ENCODE measurements at places on chromosomes 3 and 15.

GRCh38 chr3:62718011-62718410 is 157.2 kb downstream of the CADPS start:
- no peak for DNase-seq

DNA sequence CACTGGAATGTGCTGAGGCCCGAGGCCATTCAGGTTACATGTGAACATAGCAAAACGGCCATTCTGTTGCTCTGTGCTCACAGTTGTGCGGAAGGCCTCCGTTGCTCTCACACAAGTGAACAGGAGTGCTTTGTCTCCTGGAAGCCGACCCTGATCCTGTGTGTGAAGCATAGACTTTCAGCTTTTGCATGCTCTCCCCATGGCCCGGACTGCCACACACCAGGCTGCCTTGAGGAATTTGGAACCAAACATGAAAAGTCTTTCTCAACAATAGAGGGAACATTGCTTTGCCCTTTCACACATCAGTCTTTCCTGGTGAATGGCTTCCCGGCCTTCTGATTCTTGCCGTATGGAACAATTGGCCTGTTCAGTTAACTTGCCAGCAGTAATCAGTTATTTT is 154.8 kb upstream of the LRIG1 start:
- DNase-seq: no peak

- no peak for DNase-seq
Measured at GRCh38 chr15:49624056-49624455, 3.2 kb downstream of the DTWD1 start.

- no peak for DNase-seq
Measured at GRCh38 chr3:180341516-180341915, 260.4 kb upstream of the TTC14 start.

- peak; percentile 56 for DNase-seq
Measured at GRCh38 chr15:80822676-80823075, 43.5 kb downstream of the CEMIP start.

GRCh38 chr3:192133271-192133670 is 594.1 kb downstream of the FGF12 start:
- DNase-seq: no peak

DNA sequence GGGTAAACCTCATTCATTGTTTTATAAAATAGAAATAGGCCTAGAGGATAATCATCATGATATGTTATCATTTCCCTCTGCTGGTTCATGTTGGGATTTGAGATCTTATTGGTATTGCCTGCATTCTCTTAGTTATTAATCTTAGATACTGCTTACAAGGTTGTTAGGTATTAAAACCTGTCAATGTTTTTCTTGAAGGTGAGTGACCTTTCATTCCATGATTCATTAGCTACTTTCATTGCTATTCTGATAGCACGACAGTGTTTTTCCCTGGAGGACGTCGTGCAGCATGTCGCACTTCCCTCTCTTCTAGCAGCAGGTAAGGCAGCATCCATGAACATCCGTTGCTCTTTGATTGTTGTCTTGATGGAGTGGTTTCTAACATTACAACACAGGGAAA is 17.1 kb downstream of the P2RY12 start:
- no peak for DNase-seq

- no peak for DNase-seq
Measured at GRCh38 chr3:32684029-32684799, 774 bp upstream of the CNOT10 start.

- no peak for DNase-seq
Measured at GRCh38 chr3:58829321-58830000, 162.9 kb upstream of the FAM3D start.

- DNase-seq: no peak
Measured at GRCh38 chr3:140265302-140265701, 330.3 kb downstream of the CLSTN2 start.

- no peak for DNase-seq
Measured at GRCh38 chr15:92102395-92102755, 248.9 kb downstream of the SLCO3A1 start.

DNA sequence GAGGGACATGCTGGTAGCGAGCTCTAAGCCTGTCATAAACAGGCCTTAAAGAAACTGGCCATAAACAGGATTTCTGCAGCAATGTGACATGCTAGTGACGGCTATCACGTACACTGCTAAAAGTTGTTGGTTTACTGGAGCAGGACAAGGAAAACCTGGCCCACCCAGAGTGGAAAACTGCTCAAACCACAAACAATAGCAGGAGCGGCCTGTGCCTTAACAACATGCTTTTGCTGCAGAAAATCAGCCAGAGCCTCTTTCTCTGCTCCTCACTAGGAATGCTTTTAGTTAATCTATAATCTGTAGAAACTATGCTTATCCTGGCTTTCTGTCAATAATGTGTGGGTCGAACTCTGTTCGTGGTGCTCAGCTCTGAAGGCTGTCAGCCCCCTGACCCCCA is 202.9 kb upstream of the UBE3A start:
- no peak for DNase-seq

DNA sequence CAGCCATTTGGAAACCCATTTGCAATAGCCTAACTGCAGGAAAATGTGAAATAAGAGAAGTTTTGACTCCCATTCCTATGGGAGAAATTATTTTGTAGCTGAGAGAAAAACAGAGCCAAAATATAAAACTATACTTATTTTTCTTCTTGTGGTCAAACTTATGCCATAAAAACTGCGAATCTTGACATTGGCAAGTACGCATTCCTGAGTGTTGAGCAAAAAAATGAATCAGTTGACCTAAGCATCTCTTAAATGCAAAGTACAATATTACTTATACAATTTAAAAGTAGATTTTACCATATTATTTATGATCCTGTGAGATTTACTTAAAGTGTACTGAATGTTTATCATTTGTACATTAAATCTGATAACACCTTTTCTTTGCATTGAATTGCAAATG is 50.1 kb upstream of the CMC1 start:
- DNase-seq: no peak

DNA sequence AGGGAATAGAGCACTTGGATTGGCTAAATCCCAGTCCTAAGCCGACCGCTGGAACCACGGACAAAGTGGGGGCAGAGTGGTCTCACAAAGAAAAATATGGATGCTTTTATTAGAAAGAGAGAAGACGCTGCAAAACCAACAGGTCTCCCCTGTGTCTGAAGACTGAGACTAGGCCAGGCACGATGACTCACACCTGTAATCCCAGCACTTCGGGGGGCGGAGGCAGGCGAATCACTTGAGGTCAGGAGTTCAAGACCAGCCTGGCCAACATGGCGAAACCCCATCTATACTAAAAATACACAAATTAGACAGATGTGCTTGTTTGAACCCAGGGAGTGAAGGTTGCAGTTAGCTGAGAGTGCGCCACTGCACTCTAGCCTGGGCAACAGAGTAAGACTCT is 61.8 kb downstream of the ZDHHC19 start:
- DNase-seq: no peak

DNA sequence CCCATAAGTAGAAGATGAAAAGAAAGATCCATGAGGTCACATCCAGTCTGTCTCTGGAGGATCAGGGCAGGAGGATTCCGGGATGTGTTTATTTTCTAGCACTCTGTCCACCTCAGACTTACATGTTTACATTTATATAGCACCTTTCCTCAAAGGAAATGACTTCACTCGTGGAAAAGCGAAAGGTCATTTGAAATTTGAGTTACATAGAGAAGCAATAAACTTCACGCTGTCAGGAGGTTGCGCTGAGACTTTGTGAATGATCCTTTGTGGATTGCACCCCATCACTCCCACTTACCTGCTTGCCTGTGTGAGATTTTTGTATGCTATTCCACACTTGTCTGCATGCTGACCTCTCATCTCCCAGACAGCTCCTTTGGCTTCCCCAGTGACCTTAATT is 540.5 kb downstream of the AGBL1 start:
- no peak for DNase-seq

GRCh38 chr3:105905328-105905727 is 36.5 kb upstream of the CBLB start:
- DNase-seq: no peak

DNA sequence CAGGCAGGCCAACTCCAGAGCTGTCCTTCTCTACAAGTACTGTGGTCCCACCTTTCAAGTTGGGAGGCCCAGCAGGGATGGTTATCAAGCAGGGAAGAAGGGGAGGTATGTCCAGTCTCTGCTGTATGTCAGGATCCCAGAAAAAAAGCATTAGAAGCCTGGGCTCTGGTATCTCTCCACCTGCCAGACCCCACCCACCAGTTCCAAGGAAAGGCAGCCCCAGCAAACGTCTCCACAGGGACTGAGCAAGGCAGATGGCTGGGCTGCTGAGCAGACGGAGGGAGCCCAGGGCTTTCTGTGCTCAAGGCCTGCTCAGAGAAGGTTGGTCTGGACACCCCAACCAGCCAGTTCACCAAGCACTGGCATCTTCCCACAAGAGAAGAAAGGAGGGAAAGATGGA is 287.8 kb downstream of the XXYLT1 start:
- DNase-seq: no peak

DNA sequence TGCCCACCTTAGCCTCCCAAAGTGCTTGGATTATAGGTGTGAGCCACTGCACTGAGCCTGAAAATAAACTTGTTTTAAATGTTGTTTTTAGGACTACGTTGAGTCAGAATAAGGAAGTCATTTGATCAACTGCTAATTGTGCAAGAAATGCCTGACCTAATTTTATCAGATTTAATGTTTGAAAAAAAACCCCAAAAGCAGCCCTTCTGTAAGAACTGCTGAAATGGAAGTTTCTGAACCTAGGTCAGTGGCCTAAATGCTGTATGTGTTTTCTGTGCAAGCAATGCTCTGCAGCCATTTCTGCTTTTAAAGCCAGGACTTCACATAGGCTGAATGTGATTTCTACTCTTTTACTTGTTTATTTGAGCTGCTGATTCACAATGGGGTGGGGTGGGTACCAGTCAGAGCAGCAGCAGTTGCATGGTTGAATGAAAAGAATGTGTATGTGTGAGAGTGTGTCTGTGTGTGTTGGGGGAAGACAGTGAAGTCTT is 6.6 kb downstream of the GPX1 start:
- DNase-seq: no peak

DNA sequence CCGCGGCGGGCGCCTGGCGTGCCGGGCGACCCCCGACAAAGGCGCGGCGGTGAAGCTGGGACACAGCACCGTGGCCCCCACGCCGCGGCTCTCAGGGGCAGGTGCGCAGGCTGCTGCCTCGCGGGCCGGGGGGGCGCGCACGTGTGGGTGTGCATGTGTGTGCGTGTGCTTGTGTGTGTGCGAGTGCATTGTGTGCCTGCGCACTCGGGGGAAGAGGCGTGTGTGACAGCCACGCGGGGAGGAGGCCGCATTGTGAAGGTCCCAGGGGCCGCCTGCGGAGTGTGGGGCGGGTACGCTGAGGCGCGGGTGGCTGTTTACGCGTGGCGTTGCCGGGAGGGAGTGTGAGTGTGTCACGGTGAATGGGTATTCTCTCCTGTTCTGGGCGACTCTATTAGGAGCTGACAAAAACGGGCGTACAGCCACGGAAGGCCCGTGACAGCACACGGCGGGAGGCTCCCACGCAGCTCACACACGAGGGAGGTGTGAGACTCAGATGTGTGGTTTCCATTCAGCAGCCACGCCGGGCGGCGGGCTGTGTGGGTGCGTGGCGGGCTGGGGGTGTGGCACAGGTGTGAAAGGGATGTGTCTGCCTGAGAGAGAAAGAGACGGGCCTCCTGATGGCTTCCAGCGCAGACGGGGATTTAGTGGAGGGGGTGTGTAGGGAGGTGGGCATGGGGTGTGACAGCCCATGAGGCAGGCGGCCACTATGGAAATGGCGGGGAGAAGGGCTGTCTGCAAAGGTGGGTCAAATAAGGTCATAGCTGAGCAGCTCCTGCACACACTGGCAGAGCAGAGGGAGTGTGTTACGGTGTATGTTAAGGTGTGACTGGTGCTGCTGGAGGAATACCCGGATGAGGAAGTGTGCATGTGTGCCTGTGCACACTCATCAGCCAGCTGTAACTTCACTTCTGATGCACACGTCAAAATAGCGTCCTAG is 750 bp downstream of the PODXL2 start:
- DNase-seq: no peak

DNA sequence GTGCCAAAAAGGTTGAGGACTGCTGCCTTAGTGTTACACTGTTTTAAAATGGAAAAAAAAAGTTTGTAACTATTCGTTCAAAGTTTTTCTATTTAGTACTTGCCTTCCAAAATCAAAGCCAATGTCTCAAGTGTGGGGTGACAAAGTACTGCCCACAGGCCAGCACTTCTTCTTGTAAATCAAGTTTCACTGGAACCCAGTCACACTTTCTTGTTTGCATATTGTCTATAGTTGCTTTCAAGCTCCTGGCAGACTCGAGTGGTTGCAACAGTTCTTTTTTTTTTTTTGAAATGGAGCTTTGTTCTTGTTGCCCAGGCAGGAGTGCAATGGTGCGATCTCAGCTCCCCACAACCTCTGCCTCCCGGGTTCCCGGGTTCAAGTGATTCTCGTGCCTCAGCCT is 75.3 kb upstream of the RPL35A start:
- DNase-seq: no peak

DNA sequence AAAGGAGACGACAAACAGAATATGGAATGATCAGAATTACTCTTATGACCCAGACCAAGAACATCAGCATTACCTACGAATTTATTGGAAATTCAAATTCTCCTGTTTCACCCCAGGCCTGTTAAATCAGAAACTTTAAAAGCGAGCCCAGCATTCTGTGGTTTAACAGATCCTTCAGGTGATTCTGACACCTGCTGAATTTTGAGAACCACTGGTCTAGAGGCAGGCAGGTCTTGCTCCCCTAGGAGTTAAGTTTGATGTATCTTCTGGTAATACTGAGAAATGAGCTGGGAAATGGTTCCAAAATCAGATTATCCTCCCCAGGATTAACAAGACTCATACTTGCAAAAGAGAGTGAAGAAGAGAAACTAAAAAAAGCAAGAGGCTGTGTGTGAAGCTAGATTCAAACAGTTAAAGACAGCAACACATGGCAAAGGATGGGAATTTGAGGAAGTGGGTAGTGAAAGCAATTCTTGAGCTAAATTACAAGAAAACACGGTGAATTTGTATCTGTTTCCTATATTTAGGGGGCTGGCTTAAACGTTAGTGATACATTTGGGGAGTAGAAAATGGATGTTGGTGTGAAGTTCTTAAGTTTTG is 66.0 kb downstream of the FLNB start:
- DNase-seq: no peak

GRCh38 chr3:99499235-99500158 is 138.9 kb upstream of the COL8A1 start:
- no peak for DNase-seq

- no peak for DNase-seq
Measured at GRCh38 chr3:11014253-11014652, 21.7 kb downstream of the SLC6A1 start.

- no peak for DNase-seq
Measured at GRCh38 chr3:125107861-125108567, 52.2 kb upstream of the HEG1 start.

DNA sequence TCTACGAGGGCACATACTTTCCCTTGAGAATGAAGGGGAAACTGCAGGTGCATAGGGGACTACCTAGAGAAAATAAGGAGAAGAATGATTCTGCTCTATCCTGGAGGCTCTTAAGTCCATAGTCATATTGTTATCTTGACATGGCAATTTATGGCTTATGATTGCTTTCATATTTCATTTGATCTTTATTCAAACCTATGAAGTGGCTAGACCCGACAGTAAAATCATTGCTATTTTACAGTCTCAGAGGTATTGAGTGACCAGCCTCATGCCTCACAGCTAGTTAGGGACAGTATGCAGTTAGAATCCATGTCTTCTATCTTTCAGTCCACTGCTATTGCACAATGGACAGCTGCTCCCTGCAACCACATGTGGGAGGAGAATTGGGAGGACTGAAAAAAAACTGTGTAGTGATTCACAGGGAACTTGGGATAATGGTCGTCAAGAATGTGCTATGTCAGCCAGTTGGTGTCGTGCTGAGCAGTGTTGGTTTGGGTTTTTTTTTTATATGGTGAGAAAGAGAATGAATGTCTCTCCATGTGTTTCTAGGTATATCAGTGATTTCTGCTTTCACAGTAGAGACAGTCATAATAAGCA is 63.2 kb upstream of the SPPL2A start:
- DNase-seq: no peak

GRCh38 chr15:40334541-40334940 is 6.2 kb downstream of the CCDC9B start:
- DNase-seq: no peak

All from DMS 273 treated with DMSO at 0.1 percent for 48 hours (cell line).